Kidney epithelial cell (primary cell): ENCODE measurements at places on chromosomes 2 and 18. TPM values are rescaled to one million over a fixed set of nuclear protein-coding genes. Genes with fewer than 3 reads are reported as not detected.

Gene PPP1R1C
- total RNA-seq = 2.1 and 4.9 TPM in 2 replicates

GRCh38 chr2:126970583-126970982 lies 71.9 kb downstream of the TEX51 start:
- DNase-seq = no peak

DNA sequence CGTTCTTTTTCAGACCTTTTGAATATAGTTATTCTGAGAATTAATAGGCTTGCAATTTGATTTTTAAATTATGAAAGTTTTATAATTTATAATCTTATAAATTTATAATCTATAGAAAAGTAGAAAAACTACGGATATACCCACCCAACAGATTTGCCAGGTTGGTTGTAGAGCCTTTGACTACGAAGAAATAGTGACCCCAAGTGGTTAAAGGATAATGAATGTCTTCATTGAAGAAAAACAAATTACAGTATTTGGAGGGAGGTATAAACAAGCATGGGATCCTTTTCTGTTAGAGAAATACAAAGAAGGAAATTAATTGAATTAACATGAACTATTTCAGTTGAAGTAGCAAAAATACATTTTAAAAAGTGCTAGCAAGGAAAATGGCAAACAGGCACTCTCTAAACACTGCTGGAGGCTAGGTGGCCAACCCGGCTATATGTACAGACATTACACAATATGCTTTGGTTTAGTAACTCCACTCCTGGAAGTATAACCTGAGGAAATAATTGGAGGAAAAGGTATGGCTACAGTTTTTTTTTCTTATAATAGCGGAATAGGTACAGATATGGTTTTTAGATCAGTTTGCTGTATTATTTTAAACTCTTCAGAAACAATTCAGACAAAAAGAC lies 110.9 kb downstream of the MIB1 start:
- DNase-seq = no peak

- no peak for DNase-seq
Measured at GRCh38 chr18:77098538-77099174, 33.9 kb downstream of the MBP start.

GRCh38 chr18:49591271-49591670 lies 29.4 kb downstream of the LIPG start:
- no peak for DNase-seq

- no peak for DNase-seq
Measured at GRCh38 chr2:43464590-43464989, 131.2 kb downstream of the THADA start.

Gene KIF5C
- 7.0 and 8.7 TPM in 2 replicates for total RNA-seq

DNA sequence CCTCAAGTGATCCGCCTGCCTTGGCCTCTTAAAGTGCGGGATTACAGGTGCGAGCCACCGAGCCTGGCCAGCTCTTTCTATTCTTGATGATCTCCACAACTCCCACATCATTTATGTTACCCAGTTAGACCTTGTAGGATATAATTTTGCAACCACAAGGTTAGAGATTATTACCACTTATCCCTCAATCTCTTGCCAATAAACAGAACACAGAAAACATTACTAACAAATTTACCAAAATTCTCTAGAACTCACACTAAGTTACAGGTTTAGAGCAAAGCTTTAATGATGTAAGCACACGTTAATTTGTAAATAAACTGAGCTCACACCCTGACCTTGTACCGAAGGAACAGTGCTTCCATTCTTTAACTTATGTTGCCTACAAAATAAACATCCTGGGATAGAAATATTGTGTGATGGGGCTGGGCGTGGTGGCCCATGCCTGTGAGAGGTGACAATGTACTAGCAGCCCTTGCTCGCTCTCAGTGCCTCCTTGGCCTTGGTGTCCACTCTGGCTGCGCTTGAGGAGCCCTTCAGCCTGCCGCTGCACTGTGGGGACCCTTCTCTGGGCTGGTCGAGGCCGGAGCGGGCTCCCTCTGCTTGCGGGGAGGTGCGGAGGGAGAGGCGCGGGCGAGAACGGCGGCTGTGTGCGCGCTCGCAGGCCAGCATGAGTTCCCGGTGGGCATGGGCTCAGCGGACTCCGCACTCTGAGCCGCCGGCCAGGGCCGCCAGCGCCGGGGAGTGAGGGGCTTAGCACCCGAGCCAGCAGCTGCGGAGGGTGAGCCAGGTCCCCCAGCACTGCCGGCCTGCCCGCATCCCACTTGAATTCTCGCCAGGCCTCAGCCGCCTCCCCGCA lies 42.1 kb upstream of the ITSN2 start:
- DNase-seq = no peak

Gene ALPG
- total RNA-seq = not detected in 2 replicates

DNA sequence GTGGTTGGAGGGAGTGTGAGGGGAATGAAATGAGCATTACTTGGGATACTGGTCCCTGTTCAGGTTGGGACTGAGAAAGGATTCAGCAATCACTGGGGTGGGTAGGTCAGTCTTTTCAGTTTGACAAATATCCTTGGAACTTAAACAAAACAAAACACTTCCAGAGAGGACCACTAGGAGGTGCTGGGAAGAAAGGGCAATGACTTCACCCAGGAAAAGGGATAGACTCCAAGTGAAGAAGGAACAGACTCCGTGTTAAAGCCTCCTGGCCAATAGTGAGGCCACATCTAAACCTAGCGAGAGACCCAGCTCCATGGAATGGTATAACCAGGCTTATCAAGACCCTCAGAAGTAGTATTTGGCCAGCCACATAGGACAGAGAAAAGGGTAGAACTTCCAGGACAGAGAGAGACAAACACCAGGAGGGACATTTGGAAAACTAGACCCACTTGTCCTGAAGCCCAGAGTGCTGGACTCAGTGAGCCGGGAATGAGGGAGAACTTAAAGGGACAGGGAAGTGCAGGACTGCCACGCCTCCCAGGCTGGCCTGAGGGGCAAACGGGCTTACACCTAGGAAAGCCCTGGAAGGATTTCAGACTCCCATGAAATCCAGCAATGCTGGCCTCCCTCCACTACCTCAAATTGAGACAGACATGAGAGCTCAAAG lies 19.6 kb upstream of the KCNG3 start:
- no peak for DNase-seq

Gene DUSP19
- 0.58 and 1.0 TPM in 2 replicates for total RNA-seq

Gene ACTG2
- 0.27 and 2.1 TPM in 2 replicates for total RNA-seq

Gene CMPK2
- total RNA-seq = 9.0 and 9.8 TPM in 2 replicates

GRCh38 chr18:49858309-49859020 lies 45.1 kb upstream of the ACAA2 start:
- DNase-seq = peak; percentile 39

Gene GRHL1
- total RNA-seq = 6.2 and 7.0 TPM in 2 replicates
